Epithelial cell of esophagus (primary cell): ENCODE measurements at places on chromosomes 6 and 20.

DNA sequence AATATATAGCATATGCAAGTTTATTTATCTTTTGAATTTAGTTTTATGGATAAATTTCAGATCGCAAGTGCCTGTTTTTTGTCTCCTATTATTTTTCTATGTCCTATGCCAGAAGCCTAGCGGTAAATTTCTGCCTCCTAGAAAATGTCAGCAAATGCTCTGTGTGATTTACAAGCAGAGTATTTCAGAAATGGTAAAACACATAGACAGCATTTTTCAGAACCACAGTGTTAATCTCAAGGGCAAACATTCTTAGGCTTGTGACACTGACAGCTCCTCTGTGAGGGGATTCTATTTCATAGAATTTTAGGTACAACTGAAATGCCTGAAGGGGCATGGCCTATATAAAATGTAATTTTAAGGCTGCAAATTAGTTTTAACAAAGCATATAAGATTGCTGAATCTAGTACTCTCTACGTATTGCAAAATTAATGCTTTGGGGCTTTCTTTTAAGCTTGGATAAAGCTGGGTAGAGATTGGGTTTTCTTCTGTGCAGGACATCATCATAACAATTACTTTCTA lies 89.9 kb upstream of the PTCHD4 start:
- DNase-seq: no peak

GRCh38 chr20:63049191-63049518 lies 42.4 kb upstream of the BHLHE23 start:
- DNase-seq: no peak

GRCh38 chr6:89355511-89356194 lies 3.1 kb upstream of the UBE2J1 start:
- DNase-seq: no peak

DNA sequence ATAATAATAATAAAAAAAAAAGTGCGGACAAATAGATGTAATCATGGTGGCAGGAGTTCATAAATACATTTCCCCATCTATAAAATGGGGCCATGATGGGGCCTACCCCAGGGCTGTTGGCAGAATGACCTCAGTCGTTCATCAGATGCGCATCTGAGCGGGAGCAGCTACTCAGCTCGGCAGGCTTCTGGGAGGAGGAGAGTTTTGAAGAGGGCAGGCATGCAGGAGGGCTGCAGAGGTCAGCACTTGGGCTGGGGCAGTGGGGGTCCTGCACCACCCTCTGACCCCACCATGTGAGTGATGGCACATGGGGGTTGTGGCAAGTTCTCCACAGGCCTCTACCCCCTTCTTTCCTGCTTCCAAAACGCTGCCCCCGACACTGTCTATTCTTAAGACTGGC lies 373.5 kb downstream of the ZFAND3 start:
- no peak for DNase-seq

- no peak for DNase-seq
Observed at GRCh38 chr6:54719633-54720032, 126.9 kb upstream of the FAM83B start.

DNA sequence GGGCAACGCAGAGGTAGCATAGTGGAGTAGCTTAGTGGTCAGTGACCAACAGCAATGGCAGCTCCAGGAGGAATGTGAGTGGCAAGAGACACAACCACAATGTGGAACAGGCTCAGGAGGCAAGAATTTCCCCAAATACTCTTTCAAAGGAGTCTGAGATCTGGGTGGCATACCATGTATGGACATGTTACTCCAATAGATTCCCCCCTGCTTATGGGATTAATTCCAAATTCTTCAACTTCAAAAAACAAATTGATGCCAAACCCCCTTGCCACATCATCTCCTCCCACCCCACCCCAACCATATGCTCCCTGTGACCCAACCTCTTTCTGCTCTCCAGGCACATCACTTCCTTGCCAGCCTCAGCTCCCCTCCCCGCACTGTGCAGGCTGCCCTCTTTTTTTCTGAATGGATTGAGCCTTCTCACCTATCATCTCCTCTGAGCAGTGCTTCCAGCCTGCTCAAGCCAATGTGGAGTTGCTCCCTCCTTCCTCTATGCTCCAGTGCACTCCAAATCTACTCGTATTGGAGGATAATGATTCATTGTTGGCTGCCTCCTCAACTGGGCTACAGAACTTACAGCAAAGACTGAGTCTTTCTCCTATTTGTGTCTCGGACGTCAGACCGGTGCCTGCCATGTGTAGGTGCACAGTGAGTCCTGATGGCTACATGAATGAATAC lies 93.0 kb upstream of the CEP85L start:
- DNase-seq: no peak

GRCh38 chr6:165984729-165985275 lies 182.8 kb downstream of the TBXT start:
- DNase-seq: no peak

GRCh38 chr20:384723-385122 lies 4.2 kb downstream of the TRIB3 start:
- DNase-seq: no peak

GRCh38 chr20:46774236-46774635 lies 64.8 kb downstream of the SLC2A10 start:
- no peak for DNase-seq
